Glutamatergic neuron (in vitro differentiated cells): ENCODE measurements at places on chromosomes 13 and 19.

DNA sequence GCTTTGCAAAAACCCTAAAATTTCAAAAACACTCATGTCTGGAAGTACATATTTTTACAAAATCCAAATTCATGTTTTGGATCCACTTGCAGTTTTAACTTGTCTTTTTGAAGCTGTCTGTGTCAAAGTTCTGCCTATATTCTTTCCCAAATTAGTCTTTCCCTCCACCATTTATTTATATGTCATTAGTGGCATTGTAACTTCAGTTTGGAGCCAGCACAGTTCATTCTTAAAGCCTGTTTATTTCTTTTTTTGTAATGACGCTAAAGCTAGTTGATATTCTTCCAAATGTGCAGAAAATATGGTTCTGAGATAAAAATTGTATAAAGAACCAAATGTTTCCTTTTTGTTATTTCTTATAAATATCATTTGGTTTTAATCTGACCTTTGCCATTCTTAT is 2039.3 kb downstream of the OLFM4 start:
- H3K4me1 ChIP-seq, result no peaks in the 10 kb centered on the region
- no peak overlapping the region for H3K4me3 ChIP-seq
- no peak overlapping the region for H3K27ac ChIP-seq
- H3K36me3 ChIP-seq, result no peaks in the 10 kb centered on the region

DNA sequence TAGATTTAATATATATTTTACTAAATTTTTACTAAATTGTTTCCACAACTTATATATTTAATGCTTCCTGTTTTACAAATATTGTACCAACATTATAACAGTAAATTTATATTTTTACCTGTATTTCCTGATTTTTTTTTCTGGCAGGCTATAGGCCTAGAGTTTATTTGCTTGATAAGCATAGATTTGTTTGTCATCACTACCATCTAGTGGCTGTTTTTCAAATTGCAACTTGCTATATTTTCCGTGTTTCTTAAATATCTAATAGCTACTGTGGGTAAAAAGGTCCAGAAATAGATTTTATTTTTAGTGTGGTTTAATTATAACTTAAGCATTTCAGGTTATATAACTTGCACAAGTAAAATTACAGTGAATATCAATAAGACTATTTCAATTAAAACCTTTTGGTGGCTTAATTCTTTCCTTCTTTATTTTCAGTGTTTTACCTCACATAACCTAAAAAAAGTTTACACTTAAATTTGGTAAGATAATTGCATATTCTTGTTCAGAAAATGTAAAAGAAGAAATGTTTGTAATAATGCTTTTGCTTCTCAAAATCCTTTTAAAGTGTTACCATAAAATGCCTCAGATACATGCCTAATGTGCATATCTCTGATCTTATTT is 60.6 kb downstream of the NDFIP2 start:
- H3K27me3 ChIP-seq, result no peaks in the 10 kb centered on the region
- no peak overlapping the region for H3K4me3 ChIP-seq
- no peak overlapping the region for H3K27ac ChIP-seq
- no peaks in the 10 kb centered on the region for H3K4me1 ChIP-seq
- no peak for DNase-seq

GRCh38 chr19:45502111-45502510 is 3.9 kb downstream of the PPM1N start:
- peaks cover 14% of the 10 kb centered on the region for H3K27me3 ChIP-seq
- DNase-seq, result no peak
- no peaks in the 10 kb centered on the region for H3K36me3 ChIP-seq
- no peak overlapping the region for H3K27ac ChIP-seq
- H3K4me1 ChIP-seq, result peaks cover 5% of the 10 kb centered on the region

- no peak overlapping the region for H3K27ac ChIP-seq
- H3K36me3 ChIP-seq, result no peaks in the 10 kb centered on the region
- H3K4me3 ChIP-seq, result peak overlapping the region; percentile 91
- DNase-seq, result no peak
- peaks cover 15% of the 10 kb centered on the region for H3K27me3 ChIP-seq
These were observed 8.4 kb downstream of the EGLN2 start for GRCh38 chr19:40807147-40808020.

DNA sequence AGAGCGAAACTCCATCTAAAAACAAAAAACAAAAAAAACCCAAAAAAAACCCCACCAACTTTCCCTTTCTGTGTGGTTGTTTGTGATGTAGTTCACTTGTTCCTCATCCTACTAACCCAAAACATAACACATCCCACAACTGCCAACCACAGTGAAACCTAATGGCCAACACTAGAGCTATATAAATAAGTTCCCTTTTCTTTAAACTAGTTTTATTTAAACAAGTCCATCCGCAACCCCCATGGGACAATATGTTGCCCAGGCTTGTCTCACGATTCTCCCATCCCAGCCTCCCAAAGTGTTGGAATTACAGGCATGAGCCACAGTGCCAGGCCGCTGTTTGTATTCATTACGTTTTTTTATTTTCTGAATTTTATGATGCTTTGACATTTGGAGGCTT is 71.2 kb upstream of the ADGRE5 start:
- no peaks in the 10 kb centered on the region for H3K4me1 ChIP-seq
- H3K27ac ChIP-seq, result no peak overlapping the region

DNA sequence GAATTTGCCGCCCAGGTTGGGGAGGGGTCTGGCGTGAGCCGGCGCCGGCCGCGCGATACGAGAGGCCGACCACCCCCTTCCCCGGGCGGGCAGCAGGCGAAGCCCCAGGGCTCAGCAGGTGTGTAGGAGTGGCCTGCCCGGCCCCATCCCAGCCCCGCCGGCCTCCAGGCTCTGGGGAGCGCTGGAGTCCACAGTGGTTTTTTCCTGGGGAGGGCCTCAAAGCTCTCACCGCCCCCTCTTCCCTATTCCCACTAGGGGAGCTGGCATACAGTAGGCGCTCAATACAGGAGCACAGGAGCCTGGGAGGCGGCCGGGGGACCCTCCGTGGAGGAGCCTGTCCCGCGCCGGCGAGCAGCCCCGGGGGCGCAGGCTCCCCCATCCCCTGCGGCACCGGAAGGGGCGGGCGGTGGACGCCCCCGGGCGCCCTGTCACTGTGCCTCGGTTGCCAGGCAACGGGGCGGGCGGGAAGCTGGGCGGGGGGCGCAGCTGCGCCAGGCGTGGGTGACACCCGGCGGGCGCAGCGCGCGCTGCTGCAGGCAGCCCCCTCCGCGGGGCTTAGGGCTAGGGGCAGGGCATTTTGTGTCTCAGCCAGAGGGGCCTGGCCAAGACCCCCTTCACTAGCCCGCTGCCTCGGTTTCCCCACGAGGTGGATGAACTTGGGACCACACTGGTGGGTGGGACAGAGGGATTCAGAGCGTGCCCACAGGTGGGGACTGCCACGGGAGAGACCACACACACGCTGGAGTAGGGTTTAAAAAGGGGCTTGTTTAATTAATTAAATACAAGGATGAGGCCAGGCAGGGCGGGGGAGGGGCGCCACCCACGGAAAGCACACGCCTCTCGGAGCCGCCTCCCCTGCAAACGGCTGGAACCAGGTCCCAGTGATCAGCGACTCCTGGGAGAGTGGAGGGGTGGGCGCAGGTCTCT is 3.6 kb upstream of the REXO1 start:
- no peak overlapping the region for H3K27ac ChIP-seq
- peaks cover 18% of the 10 kb centered on the region for H3K4me1 ChIP-seq
- peaks cover 22% of the 10 kb centered on the region for H3K27me3 ChIP-seq

- peaks cover 2% of the 10 kb centered on the region for H3K27me3 ChIP-seq
- H3K4me1 ChIP-seq, result no peaks in the 10 kb centered on the region
- no peak overlapping the region for H3K27ac ChIP-seq
- no peaks in the 10 kb centered on the region for H3K36me3 ChIP-seq
These were observed 185.4 kb downstream of the POSTN start for GRCh38 chr13:37413161-37413560.

- H3K4me3 ChIP-seq, result no peak overlapping the region
- DNase-seq, result no peak
- no peaks in the 10 kb centered on the region for H3K27me3 ChIP-seq
- H3K27ac ChIP-seq, result no peak overlapping the region
These were observed 22.3 kb upstream of the CLDN10 start for GRCh38 chr13:95530178-95530577.

GRCh38 chr19:49631610-49632192 is 8.2 kb downstream of the RRAS start:
- H3K36me3 ChIP-seq, result no peaks in the 10 kb centered on the region
- no peak overlapping the region for H3K4me3 ChIP-seq
- H3K4me1 ChIP-seq, result peaks cover 10% of the 10 kb centered on the region
- DNase-seq, result no peak

DNA sequence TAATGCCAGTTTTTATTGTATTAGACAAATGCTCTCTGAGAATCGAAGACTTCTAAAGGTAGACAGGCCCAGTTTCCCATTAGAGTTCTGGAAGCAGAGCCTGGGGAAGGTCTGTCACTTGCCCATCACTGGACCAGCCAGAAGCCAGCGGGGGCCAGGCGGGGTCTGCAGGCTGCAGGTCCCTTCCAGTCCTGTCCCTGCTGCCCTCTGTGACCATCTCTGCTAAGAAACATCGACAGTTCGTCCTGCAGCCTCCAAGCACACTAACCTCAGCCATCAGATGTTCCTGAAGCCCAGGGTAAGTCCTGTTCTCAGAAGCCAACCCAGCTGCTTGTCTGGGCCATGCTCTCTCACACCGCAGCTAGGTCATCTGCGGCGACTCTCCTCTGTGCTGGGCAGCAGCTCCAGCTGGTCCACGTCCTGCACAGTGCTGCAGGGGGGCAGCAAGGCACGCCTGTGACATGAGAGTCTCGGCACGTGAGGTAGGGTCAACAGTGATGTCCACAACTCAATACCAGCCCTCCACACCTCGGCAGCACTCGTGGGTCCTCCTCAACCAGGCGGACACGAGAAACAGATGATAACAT is 2.9 kb upstream of the ADPRHL1 start:
- peaks cover 11% of the 10 kb centered on the region for H3K27me3 ChIP-seq
- H3K27ac ChIP-seq, result peak overlapping the region; percentile 17
- no peak for DNase-seq
- peaks cover 29% of the 10 kb centered on the region for H3K4me1 ChIP-seq

DNA sequence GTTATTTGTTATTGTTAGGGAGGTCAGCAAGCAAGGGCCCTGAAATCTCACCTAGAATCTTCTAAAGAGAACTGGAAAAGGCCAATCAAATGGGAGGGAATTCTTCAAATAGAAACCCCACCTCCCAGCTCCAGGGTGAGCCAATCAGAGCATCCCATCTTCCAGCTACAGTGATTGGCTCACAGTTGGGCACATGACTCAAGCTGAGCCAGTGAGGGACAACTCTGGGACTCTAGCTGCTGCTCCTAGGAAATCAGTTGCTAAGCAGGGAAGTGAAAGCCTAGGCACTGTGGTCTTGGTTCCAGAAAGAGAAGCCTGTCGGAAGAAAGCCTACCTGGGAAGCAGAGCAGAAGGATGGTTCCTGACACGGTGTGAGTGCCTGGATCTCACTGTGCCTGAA is 13.4 kb downstream of the TM6SF2 start:
- H3K4me1 ChIP-seq, result peaks cover 14% of the 10 kb centered on the region
- peaks cover 11% of the 10 kb centered on the region for H3K36me3 ChIP-seq

- no peak overlapping the region for H3K27ac ChIP-seq
- H3K36me3 ChIP-seq, result peaks cover 10% of the 10 kb centered on the region
- peaks cover 9% of the 10 kb centered on the region for H3K4me1 ChIP-seq
These were observed 25.7 kb downstream of the TFDP1 start for GRCh38 chr13:113610266-113610665.

GRCh38 chr13:51469790-51470189 is 17.0 kb upstream of the INTS6 start:
- no peaks in the 10 kb centered on the region for H3K36me3 ChIP-seq
- H3K27ac ChIP-seq, result no peak overlapping the region
- DNase-seq, result no peak
- H3K27me3 ChIP-seq, result no peaks in the 10 kb centered on the region
- H3K4me1 ChIP-seq, result no peaks in the 10 kb centered on the region

- H3K27me3 ChIP-seq, result no peaks in the 10 kb centered on the region
- H3K4me1 ChIP-seq, result peaks cover 16% of the 10 kb centered on the region
- H3K36me3 ChIP-seq, result no peaks in the 10 kb centered on the region
- no peak for DNase-seq
- H3K27ac ChIP-seq, result peak overlapping the region; percentile 29
These were observed 536.5 kb downstream of the PCDH9 start for GRCh38 chr13:66693656-66694055.

DNA sequence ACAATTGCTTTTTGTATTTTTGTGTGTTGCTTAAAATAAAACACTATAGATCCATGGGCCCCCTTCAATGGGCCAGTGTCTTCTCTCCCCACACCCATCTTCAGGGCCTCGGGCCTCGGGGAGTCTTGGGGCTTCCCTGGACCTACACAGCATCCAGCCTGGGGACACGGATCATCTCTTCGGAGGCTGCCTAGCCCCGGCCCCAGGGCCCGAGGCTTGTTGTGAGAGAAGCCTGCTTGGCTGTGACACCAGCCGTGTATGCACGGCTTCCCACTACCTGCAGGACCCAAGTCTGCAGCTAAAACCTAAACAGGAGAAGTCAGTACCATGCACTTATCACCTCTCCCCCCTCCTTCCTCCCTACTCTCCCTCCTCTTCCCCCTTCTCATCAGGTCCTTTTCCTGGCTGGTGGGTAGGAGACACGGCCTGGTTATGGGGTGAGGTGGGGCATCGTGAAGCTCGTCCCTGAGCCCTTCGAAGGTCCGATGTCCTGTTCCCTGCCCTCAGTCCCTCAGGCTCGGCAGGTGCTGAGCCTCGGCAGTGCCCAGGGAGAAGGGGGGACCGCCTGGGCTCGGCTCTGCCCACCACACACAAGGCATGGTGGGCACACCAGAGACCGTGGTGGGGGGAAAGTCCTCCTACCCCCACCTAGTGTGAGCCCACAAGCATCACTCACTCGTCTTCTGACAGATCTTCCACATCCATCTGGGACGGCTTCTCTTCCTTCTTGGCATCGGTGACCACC is 9.5 kb downstream of the C13orf46 start:
- H3K27me3 ChIP-seq, result peaks cover 1% of the 10 kb centered on the region
- H3K4me1 ChIP-seq, result no peaks in the 10 kb centered on the region
- H3K4me3 ChIP-seq, result no peak overlapping the region
- H3K36me3 ChIP-seq, result peaks cover 9% of the 10 kb centered on the region

- peaks cover 8% of the 10 kb centered on the region for H3K27me3 ChIP-seq
- DNase-seq, result no peak
These were observed 37.4 kb downstream of the CEBPG start for GRCh38 chr19:33410915-33411401.

GRCh38 chr13:51551416-51551815 is 32.8 kb upstream of the WDFY2 start:
- no peaks in the 10 kb centered on the region for H3K27me3 ChIP-seq
- H3K36me3 ChIP-seq, result no peaks in the 10 kb centered on the region
- H3K27ac ChIP-seq, result no peak overlapping the region
- no peak overlapping the region for H3K4me3 ChIP-seq
- DNase-seq, result no peak
- H3K4me1 ChIP-seq, result no peaks in the 10 kb centered on the region

GRCh38 chr13:108755083-108755482 is 125.7 kb downstream of the MYO16 start:
- H3K27ac ChIP-seq, result no peak overlapping the region
- H3K36me3 ChIP-seq, result no peaks in the 10 kb centered on the region
- H3K27me3 ChIP-seq, result no peaks in the 10 kb centered on the region
- no peak for DNase-seq
- H3K4me3 ChIP-seq, result no peak overlapping the region

GRCh38 chr13:61275736-61276135 is 139.9 kb downstream of the PCDH20 start:
- H3K4me3 ChIP-seq, result no peak overlapping the region
- no peak overlapping the region for H3K27ac ChIP-seq
- no peaks in the 10 kb centered on the region for H3K4me1 ChIP-seq
- H3K27me3 ChIP-seq, result peaks cover 1% of the 10 kb centered on the region
- no peak for DNase-seq
